ENCODE measurements at places on chromosomes 2 and 18. TPM values are rescaled to one million over a fixed set of nuclear protein-coding genes. Genes with fewer than 3 reads are reported as not detected.

DNA sequence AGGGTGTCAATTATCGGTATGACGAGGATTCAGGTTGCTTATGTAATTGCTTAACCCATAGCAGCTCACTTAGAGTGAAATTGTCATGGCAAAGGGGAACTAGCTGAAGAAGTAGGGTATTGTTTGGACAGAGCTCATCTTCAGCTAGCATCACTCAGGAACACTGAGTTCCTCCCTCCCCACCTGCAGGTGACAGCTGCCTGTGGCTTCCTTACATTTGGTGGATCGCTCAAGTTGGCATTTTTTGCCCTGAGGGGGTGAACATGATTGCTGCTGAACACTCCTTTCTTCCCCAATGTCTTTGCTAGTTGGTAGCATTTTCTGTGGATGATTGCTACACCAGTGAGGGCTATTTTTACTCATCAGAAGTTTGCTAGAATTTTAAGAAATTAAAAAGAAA is 86.7 kb upstream of the THUMPD2 start:
- no peak for DNase-seq

DNA sequence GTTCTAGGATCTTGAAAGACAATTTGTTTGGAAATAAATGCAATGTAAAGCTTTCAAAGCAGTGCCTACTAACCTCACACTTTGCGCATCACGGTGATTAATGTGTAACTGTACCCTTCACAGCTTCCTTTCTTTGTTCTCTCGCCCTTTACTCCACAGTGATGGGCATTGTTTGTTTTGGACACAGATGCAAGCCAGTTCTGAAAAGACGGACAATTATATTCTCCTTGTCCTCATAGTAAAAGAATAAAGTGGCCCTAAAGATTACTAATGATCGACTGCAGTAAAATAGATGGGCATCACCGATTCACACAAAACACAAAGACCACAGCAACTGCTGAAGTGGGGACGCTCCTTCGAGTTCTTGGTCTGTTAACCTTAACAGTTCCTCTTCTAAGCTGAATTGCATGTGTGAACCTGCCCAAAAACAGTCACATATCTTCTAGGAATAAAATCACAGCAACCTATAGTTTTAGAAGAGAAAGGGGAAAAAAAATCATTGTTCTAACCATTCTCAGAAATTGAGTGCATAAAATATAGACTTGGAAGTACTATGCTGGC is 7.7 kb downstream of the L3MBTL4 start:
- DNase-seq, result no peak

DNA sequence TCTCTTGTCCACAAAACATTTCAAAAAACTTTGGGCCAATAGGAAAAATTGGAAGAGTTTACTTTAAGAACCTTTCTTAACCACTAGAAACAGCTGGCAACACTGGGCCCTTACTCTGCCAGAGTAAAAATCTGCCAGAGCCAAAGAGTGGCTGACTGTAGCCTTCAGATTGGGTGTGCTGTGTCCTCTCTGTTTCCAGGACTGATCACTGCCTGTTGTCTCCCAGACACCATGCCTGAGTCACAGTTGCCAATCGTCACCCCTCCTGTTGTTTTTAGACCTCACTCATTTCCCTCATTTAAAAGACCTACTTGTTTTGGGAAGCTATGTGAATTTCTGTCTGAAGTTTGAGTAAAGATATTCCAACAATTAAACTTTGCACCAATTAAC is 159.1 kb downstream of the PPP1R1C start:
- no peak for DNase-seq

DNA sequence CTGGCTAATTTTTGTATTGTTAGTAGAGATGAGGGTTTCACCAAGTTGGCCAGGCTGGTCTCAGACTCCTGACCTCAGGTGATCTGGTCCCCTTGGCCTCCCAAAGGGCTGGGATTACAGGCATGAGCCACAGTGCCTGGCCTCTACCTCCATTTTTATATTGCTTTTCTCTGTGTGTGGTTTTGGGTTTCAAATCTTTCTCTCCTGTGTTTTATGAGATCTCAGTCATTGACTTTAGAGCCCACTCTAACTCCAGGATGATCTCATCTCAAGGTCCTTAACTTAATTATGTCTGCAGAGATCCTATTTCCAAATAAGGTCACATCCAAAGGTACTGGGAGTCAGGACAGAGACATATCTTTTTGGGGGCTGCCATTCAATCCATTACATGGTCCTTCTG is 24.7 kb downstream of the ARL4C start:
- no peak for DNase-seq

GRCh38 chr2:128466776-128467175 is 148.1 kb upstream of the HS6ST1 start:
- DNase-seq, result no peak

DNA sequence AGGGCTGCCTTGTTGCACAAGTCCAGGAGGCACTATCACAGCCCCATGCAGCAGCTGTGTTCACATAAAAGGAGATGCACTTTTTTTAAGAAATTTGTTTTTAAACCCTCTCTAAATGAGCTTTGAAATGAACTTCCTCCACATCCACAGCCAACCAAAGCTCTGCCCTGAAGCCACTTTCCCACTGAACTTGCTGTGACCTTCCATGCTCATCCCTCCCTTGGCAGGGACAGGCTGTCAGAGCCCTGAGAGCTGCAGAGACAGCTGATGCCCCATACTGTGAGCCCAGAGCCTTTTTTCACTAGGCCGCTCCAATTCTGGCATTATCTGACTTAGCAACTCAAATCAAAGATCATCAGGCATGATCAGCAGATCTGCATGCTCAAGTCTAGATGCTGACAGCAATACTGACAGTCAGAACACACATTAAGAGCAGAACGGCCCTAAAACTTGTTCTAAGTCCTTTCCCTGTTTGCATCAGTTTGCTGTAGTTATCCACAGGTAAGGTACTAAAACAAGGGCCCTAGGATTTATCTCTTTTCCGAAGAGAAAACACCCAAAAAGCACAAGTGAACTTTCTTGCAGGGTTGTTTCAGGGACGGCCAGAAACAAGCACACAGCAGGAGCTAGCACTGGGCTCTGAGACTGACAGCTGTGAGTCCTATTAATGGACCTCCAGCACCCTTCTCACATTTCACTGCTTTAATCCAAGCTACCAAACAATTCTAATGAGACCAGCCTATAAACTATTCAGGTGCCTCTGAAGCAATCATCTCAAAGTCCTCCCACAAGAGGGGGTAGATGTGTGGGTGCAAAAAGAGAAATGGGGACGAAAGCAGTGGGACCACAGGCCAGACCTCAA is 34.9 kb downstream of the RNU4ATAC start:
- no peak for DNase-seq

Gene IL36B
- not detected for total RNA-seq

Data from activated naive CD8-positive, alpha-beta T cell treated with anti-CD3 and anti-CD28 coated beads, Interleukin-2, amount 10 ng/mL, durations not matched to agents 7 days and 5 days (primary cell).